ENCODE measurements at places on chromosomes 5 and 9.

GRCh38 chr9:108656566-108656965 is 199.2 kb downstream of the ACTL7B start:
- no peak for DNase-seq

DNA sequence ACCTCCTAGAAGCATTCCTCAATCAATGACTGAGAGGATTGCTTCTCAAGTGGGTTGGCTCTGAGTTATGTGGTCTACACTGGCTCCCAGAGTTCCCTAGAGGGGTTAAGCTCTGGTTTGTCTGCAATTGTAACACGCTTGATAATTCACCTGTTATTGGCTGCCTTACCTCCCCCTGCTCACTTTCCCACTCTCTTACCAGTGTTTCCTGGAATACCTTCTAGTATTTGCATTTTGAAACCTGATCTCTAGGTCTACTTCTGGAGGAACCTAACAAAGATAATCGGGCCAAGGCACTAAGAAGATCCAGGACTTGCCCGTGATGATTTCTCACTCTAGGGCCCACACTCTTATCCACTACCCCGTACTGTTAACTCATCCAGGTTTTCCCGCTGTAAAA is 110.1 kb upstream of the MAP3K1 start:
- no peak for DNase-seq

- DNase-seq, result no peak
These were observed 72.7 kb downstream of the KCNN2 start for GRCh38 chr5:114434396-114435219.

- no peak for DNase-seq
These were observed 29.0 kb downstream of the GLRA1 start for GRCh38 chr5:151895660-151896030.

DNA sequence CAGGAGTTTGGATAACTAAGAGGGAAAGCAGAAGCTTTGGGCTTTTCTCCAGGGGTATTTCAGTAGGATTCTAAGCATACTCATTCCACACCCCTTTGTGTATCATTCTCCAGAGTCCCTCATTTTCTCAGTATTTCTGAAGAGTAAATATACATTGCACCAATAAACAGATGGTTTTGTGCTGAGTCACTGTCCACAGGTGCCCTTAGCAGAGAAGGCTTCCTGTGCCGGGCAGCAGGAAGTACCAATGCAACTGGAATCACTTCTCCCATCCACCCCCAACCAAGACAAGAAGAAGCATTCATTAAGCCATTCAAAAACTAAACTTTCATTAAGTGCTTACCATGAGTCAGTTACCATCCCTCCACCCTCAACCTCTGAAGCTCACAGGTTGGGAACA is 3.6 kb upstream of the CCNJL start:
- DNase-seq, result peak; percentile 15

DNA sequence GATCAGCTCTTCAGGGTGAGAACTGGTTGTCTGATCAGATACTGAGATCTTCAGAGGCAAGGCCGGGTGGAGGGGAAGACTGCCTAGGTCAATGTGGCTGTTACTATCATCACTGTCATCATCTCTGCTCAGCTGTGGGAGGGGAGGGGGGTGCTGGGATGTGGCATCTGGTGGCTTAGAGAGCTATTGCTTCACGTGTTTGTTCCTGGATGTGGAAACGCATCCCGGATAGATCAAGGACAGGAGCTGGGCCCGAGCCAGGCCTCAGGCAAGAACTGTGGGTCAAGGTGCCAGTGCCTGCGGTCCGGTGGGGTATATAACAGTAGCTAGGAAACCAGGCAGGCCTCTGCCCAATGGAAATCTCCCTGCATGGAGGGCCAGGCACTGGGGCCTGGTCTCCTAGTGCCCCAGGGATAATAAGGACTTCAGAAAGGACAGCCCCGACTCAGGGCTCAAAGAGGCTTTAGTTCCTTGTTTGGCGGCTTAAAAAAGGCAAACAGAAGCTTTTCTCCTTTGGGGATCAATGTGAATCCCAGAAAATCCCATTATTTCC is 30.3 kb upstream of the TIFAB start:
- DNase-seq, result no peak

- DNase-seq, result no peak
These were observed 186.0 kb downstream of the TENT4A start for GRCh38 chr5:6899221-6899620.
